A549 (cell line): ENCODE measurements at places on chromosomes 1 and 21. TPM values are rescaled to one million over a fixed set of nuclear protein-coding genes. Genes with fewer than 3 reads are reported as not detected.

- no peak for DNase-seq
Measured at GRCh38 chr1:227887697-227888403, 59.9 kb downstream of the WNT9A start.

- DNase-seq: no peak
Measured at GRCh38 chr1:4149831-4150230, 249.8 kb upstream of the C1orf174 start.

GRCh38 chr21:32094804-32095203 lies 184.0 kb downstream of the MIS18A start:
- peak; percentile 30 for DNase-seq

GRCh38 chr1:201143726-201144635 lies 10.3 kb downstream of the TMEM9 start:
- no peak for DNase-seq

The CDC20 gene
- 106 to 141 TPM (median 116 TPM) in 3 replicates for polyA plus RNA-seq

The KRTAP27-1 gene
- not detected in 3 replicates for polyA plus RNA-seq

The DYRK3 gene
- 8.2 to 8.8 TPM (median 8.7 TPM) in 3 replicates for polyA plus RNA-seq

The CYP4B1 gene
- polyA plus RNA-seq: not detected in 3 replicates

The DCDC2B gene
- not detected in 3 replicates for polyA plus RNA-seq
